ENCODE measurements at places on chromosomes 5 and 9.
A peak's percentile ranks its signal among the peaks of the same experiment; 100 is the strongest.

DNA sequence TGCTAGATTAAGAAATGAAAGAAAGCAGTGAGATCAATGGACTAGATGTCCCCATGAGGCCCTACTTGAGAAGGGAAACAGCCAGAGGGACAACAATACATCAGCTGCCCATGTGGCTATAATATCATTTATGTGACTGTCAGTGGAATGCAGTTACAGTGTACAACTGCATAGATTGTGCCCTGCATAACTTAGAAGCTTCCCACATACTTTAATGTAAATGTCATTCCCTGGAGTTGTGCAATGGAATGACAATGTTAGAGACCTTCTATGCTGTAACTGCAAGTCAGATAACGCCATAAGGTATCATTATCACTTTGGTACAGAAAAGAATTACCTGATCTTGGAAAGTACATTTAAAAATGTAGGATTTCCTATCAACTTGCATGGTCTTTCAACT is 67.4 kb downstream of the FBN2 start:
- peak; percentile 61 for DNase-seq

DNA sequence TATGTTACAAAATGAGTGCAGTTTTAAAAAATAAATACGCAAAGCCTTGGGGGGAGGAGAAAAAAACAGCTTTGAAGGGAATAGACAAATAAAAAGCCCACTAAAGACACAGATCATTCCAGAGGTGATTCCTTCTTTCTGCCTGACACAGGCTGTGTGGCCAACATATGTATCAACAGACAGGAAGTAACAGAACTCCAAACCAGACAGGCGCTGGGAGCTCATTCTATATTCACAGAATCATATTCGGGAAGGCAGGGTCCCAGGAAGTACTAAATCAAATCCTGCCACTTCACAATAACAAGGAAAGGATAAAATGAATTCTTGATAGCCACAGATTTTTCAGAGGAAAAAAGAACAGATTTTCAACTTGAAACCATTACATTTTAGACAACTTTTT is 62.1 kb downstream of the SEMA5A start:
- DNase-seq = no peak

GRCh38 chr5:6885581-6885980 is 172.3 kb downstream of the TENT4A start:
- no peak for DNase-seq

DNA sequence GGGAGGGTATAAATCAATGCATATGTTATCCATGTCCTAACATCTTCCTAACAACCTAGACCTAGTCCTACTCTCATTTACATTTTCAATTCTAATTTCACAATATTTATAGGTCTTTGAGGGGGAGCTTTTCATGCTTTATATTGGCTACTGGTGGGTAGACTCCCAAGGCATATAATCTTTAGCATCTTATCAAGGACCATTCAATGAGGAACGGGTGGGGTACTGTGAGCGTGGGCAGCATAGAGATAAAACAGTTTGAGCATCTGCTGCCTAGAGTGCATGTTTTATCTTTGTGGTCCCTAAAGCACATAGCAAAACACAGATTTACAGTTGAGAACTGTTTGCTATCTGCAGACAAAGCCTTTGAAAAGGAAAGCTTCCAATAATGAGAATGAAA is 427.6 kb upstream of the WWC1 start:
- no peak for DNase-seq

DNA sequence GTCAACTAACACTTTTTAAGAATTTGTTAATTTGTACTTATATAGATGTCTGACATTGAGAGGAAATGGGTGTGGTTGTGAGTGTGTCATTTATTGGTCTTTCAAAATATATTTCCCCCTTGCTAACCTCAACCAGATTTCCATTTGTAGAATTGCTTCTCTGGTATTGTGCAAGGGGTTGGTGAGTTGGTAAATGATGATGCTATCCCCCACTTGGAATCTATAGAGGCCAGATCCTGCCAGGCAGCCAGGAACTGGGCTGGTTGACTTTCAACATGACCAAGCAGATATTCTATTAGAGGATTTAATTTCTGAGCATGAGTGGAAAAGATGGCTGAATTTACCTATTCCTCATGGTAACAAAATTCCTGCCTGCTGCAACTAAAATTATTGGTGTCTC is 306.6 kb upstream of the KIF2A start:
- peak; percentile 77 for DNase-seq

DNA sequence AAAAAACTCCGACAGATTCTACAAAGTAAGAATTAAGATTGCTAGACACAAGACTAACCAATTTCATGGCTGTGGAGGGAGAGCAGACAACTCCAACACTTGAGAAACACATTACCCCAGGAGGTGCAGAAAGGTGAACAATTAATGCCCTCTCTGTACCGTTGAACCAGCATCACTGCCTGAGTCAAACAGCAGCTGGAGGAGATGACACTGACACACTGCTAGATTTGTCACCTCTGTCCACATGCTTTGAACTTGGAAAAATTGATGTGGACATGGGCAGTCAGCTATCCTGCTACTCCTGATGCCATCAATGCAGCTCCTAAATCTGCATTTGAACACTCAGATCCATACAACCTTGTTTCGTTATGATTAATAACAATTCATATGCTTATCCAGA is 51.7 kb downstream of the GPBP1 start:
- DNase-seq = no peak

DNA sequence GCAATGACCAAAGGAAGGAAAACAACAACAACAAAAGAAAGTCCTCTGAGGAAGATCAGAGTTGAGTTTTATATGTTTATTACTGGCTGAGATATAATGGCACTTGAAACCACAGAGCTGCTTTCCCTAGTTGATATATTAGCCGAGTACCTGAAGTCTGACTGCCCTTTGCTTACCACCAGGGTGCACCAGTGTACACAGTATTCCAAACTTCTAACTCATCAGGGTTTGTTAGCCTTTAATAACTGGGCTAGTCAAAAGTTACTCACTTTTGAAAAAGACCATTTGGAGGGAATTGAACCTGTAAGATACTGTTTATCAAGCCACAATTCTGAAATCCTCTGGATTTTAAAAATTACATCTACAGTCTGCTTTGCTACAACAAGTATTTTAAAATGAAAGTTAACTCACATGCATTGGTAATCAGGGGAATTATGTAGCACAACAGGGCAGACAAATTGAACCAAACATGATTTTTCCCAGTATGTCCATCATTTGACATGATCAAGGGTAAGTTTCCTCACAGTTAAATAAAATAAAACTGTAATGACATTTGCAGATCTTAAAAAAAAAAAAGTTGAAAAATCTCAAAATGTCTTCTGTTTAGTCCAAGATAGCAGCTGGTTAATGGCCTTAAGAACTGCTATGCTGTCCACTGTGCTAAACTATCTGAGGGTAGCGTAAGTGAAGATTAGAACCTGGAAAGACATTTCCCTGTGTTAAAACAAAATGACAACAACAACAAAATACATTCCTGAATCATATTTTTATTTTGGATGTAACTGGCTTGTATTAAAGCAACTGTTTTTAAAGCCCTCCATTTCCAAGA is 57.3 kb upstream of the C6 start:
- peak; percentile 64 for DNase-seq

DNA sequence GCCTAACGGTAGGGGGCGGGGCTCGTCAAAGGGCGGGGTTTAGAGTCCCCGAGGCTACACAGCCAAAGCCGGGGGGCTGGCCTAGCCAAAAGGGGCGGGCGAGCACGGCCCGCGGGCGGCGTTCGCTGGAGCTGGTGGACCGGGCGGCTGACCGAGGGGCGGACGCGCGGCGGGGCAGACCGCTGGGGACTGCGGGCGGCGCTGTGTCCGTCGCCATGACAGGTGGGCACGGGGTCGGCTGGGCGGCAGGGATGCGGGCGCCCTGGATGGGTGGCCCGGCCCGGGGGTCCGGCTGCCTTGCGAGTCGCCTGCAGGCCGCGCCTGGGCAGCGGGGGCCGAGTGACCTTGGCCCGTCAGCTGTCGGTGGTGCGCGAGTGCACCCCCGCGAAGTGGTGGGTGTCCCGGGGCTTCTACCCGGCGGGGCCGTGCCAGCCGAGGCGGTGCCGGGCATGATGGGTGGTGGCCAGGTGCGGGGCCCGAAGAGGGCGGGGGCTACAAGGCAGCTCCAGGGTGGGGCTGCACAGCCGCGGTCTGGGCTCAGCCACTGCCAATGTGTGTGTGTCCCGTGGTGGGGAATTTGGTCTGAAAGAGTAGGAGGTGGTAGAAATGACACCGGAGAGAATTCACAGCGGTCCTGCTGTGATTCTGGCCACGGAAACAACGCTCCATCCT is at the start of gene CARD19:
CARD19 (plus strand) TSS at position 87 of the 672 bp plus-strand sequence; CDS start at position 216, 129 bp downstream.
- no peak for DNase-seq

DNA sequence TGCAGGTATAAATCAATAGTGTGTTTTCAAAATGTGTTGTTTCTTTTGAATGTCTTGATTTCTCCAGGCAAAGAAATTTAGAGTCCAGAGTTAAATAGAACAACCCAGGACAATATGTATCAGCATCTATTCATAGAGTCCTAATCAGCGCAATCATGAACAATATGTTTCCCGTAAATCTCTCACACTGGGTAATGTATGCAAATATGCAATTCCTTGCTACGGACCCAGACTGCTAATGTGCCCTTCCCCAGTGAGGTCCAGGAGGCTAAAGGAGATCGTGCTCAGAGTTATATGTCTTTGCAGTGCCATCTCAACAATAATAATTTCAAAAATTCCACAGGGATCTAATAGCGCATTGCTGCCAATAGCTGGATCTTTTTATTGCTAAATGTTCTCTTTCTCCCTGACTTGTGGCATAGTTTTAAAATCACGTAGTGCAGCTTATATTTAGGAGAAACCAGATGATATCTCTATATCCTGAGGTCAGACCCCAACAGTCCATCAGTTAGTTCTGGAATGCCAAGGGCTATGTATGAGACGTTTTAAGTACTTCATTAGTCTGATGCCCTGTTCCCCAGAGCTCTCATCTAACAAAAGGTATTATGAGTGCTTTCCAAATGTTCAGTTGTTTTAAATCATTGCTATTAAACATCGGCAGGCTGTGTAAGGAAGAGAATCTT is 145.1 kb downstream of the MARCHF11 start:
- DNase-seq = no peak

DNA sequence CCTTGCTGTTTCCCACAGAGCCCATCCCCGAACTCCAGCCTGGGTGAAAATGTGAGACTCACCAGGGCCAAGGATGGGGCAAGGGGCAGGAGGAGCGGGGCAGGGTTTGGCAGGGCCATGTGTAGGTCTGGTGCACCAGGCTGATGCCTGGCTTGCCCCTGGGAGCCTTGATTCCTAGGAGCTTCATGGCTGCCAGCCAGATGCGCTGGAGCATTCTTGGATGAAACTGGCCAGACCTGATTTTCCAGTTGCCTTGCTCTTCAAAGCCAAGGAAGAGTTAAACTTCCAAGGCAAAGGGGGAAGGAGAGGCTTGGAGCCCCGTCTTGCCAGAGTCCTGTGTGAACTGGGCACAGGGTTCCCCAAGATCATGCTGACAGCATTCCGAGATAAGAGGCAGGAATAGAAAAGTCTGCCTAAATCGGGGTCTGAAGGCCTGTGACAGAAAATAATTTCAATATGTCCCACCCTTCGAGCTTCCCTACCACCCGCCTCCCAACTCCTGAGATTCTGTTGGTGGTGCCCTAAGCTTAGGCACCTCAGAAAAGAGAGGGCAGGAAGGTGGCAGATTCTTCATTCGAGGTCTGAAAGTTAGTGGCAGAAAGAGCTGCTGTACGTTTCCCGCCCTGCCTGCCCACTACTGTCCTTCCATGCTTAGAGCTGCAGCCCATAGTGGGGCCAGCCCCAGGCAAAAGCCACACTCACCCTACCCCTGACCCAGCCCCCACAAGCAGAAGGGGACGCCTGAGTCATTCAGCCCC is 20.4 kb downstream of the FAT2 start:
- DNase-seq = no peak

DNA sequence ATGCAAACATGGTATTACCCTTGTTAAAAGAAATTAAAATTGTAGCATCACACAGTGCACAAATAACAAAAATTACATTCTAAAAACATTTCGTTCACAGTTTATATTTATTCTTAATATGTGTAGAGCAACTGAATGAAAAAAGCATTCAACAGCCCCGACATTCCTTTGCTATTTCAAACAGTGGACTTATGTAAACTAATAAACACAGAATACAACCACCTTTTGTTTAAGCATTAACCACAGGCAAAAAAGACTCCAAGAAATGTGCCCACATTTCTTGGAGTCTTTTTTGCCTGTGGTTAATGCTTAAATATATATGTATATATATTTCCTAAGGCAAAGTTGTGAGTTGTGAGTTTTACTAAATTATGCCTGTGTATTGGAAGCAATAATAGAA is 532.5 kb upstream of the DAP start:
- DNase-seq = no peak

DNA sequence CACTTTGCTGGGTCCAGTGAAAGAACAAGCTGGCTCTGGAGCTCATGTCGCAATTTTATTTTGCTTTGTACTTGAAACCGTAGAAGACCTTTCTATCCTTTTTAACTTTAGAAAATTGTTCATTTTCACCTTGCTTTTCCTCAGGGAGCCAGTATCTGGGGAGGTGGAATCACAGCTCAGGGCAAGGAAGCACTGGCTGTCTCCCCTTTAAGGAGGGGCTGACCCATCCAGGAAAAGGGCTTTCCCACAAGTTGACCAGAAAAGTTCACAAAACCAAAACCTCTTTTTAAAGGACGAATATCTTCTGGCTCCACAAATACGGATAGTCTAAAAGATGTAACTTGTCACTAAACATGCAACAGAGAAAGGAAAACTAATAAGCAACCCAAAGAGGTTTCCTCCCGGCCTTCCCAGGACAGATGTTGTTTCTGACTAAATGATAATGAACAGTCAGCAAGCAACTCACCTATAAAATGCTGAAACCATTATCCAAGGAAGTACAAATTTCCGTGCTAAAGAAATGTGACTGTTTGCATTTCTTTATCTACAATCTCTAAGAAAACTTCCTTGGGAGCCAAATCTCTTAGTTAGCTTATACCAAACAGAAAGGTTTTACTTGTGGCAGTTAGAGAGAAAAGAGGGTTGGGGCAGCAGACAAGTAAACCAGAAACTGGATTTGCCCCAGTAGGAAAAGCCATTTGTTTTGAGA is 278.2 kb downstream of the PLK2 start:
- no peak for DNase-seq

DNA sequence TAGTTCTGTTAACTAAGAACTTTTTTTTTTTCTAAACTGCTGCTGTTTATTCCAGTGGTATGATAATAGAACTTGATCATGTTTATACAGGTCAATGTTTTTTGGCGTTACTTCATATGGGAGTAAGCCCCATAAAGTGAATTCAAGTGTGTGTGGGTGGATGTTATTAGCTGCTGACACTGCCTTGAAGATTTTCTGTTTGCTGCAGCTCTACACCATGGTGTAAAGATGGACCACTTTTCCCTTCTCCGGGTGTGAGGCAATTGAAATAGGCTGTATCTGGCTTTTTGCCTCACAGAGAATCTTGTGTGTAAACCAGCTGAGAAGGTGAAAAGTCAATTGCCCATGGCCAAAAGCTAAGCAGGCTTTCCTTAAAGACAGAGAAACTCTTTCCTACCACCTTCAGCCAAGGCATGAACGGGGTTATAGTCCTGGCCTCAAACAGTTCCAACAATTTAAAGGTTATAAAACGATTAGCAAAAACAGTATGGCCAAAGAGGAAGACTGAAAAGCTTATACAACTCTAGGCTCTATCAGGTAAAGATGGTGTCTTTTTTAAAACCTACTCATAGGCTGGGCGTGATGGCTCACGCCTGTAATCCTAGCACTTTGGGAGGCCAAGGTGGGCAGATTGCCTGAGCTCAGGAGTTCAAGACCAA is 33.9 kb upstream of the ABCA1 start:
- no peak for DNase-seq

Data from HS-5 (cell line).